ENCODE measurements at places on chromosomes 2 and 18.

GRCh38 chr18:35782926-35783325, 189.6 kb upstream of the RMP24 start:
- DNase-seq = no peak

DNA sequence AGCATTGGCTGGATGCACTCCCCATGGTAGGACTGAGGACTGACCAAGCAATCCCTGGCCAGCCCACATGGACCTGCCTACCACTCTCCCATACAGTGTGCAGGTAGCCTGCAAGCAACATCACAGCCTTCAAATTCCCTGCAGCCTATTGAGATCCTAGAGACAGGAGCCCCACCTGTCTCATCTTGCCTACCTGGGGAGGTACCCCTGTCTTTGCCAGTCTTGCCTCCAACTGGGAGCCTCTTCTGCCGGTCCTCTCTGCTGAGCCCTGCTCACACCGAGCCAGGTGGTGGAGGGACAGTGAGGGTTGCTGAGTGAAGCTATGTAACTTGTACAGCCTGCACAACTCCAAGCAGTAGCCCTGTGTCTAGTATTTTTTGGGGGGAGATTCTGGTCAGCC, 29.9 kb downstream of the TTC32 start:
- DNase-seq = no peak

GRCh38 chr2:150978053-150978452, 283.6 kb downstream of the RBM43 start:
- DNase-seq = no peak

DNA sequence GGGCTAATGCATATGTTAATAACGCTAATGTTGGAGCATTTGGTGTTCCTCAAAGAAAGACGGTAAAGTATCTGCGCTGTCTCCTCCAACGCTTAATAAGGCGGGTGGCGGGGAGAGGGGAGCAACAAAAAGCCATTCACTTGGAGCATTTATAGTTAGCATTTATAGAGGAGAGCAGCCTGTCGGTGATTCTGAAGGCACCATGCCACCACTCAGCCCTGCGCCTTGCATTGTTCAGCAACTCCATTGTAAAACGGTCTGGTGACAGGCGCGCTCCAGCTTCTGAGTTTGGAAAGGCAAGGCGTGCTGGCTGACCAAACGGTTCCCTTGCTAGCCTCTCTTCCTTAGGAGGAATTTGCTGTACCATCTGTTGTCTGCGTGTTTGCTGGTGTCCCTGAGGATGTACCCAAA, 83.9 kb downstream of the LYPD1 start:
- DNase-seq = no peak

DNA sequence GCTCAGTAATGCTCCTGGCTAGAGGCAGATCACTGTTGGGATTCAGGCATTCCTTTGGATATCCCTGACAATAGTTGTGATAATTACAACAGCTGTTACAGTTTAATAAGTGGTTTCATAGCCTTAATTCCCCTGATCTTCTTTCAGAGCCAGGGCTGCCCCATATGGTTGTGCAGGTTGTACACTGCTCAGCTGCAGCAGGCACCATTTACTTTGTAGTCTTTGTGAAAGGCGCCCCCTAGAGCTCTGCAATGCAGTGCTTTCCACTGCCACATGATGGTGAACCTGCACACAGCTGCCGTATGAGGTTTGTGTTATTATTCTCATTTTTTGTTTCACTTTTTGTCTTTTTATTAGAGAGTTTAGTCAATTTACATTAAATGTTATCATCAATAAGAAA, 239.1 kb downstream of the KCNS3 start:
- DNase-seq = no peak

DNA sequence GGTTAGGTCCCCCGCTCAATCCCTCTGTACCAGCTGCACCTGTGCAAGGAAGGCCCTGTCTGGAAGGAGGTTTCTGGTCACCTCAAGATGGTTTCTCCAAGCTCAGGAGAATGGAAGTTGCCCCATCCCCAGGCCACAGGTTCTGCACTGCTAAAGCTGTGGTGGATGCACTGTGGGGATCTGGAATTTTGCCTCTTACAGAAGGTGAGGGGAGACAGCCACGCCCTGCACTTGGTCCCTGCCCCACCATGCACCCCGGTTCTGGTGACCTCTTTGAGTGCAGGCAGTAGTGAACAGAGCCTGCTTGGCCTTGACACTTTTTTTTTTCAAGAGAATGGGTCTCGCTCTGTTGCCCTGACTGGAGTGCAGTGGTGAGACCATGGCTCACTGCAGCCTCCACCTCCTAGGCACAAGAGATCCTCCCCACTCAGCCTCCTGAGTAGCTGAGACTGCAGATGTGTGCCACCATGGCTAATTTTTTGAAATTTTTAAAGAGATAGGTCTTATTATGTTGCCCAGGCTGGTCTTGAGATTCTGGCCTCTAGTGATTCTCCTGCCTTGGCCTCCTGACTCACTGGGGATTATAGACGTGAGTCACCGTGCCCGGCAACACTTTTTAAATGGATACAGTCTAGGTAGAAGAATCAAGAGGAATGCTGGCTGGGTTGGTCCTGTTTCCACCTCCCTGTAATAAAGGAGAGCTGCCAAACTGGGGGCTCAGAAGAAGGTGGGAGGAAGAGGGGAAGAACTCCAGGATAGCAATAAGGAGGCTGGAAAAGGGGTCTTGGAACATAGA, 5.8 kb upstream of the NT5DC4 start:
- no peak for DNase-seq

DNA sequence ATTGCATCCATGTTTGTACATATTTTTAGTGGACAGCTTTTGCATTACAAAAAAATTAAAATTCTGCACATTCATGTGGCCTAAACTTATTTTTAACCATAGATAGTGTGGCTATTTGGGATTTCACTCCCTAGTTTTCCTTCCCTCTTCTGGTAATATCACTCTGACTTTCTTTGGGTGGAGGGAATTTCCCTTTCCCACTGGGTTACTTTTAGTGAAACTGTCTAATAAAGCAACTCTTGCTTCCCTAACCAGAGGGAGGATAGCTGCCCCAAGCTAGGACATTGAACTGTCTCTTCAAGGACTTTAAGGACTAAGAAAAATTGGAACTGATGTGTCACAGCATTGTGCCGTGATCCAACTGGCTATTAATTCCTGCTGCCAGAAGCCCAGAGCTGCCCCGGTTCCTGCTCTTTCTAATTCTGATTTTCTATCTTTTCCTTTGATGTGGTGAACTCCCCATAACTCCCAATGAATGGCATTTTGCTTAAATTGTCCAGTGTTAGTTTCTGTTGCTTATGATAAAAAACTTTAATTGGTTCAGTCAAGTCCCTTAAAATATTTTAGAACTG, 20.0 kb upstream of the EFR3B start:
- DNase-seq = no peak

DNA sequence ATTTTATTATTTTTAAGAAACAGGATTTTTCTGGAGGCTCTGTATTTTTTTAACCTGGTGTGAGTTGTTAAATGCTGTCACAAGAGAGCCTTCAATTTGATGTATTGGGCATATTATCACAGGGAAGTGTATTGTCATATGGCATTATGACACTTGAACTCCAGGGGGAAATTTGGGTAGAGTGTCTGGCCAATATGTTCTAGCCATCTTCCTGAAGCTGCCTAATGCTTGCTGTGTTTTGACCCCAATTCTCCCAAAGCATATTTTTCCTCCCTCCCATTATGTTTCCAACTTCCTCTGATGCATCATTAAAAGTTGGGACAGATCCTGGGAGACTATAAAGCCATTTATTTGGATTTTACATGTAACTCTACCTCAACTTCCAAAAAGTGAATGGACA, 214.1 kb upstream of the SESTD1 start:
- DNase-seq = no peak

- no peak for DNase-seq
These were observed 313.2 kb upstream of the ZEB2 start for GRCh38 chr2:144833075-144833637.

DNA sequence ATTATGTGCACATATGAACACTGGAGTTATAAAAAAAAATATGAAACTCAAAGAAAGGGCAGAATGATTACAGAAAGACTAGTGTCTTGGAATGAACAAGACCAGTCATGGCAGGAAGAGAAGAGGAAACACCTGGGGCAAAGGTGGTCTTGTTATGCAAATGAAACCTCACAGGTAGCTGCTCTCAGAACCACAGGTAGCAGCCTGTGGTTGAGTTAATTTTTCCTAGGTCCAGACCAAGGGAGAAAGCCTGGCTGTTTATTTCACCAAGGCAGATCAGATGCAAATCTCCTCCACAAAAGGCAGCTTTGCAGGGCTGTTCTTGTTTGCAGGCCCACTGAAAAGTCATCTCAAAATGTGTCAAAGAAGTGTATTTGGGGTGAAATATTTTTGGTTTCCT, 785.8 kb downstream of the RNF144A start:
- no peak for DNase-seq

DNA sequence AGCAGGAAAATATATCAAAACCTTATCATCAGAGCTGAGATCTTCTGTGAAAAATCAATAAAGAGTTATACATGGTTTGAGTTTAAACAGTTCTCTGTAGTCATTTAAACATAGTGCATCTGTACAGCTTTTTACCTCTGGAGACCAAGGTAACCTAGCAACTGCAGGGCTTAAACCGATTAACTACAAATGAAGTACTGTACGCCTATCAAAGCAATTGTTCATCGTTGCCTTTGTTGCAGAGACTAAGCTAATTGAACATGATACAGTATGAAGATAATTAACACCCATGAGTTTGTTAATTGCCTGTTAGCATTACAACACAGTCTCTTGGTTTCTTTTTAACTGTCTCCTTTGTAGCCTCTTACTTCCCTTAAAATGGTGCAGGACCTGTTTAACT, 147.9 kb downstream of the LNPK start:
- no peak for DNase-seq

DNA sequence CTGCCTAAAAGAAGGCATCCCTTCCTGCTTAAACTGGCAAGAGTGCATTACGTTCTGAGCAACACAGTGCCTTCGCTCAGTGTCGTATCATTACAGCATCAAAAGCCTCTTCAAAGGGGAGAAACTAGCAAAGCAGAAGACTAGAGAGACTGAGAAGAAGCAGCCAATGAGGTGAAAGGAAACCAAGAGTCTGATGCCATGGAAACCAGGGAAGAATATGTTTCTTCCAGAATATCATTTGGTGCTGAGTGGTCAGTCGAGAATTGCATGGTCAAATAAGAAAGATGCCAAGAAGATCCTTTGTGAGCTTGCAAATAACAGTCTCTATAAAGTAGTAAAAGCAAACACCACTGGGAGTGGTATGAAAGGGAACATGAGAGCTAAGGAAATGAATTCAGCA, 312.1 kb upstream of the CHST9 start:
- no peak for DNase-seq

DNA sequence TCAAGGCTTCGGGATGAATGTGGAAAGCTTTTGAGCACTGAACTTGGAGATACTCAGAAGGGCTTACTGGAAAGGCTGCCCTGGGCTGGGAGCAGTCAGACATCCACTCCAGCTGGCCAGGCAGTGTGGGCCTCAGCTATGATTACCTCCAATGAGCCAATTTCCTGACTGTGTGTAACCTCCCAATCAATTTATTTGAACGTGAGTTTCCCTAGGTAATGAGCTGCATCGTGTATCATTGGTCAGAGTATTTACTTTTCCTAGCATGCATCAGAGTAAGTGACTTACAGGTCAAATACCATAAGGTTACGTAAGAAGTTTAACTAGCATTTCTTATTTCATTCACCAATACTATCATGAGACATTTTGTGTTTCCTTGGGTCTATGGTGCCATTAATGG, 11.0 kb upstream of the CTAGE1 start:
- DNase-seq = no peak

- no peak for DNase-seq
These were observed 450.7 kb upstream of the SLC14A2 start for GRCh38 chr18:45164551-45164950.

- no peak for DNase-seq
These were observed 17.3 kb upstream of the GTF2A1L start for GRCh38 chr2:48600204-48600813.

DNA sequence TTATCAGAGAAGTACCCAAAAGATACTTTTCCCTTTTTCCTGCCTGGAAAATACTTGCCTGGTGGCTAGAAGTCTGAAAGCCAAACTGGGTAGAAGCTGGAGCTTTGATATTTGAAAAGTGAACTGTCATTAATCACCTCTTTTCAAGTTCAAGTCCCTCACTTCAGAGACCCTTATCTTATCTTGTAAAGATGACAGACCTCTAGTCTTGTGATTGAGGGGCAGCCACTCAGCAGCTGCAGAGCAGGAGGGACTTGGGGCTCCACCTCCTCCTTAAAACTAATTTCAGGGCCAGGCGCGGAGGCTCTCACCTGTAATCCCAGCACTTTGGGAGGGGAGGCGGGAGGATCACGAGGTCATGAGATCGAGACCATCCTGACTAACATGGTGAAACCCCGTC, 64.2 kb upstream of the CDCA7 start:
- DNase-seq = no peak

- DNase-seq = no peak
These were observed 333.3 kb downstream of the SLC8A1 start for GRCh38 chr2:40118622-40119021.

GRCh38 chr2:55585451-55586080, 31.9 kb downstream of the PPP4R3B start:
- no peak for DNase-seq

DNA sequence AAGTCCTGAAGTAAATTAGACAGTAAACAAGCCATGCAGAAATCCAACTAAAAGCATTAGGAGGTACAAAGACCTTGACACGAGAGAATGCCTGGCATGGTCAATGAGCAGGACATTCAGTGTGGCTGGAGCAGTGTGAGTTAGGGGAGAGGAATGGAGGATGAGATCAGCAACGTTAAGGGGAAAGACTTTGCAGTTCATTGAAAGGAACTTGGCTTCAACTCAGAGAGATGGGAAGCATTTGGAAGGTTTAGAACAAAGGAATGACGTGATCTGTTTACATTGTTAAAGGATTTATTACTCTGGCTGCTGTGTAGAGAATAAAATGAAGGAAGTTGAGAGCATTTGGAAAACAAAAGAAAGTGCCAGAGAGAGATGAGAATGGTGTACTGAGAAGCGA, 621.3 kb downstream of the XIRP2 start:
- no peak for DNase-seq

DNA sequence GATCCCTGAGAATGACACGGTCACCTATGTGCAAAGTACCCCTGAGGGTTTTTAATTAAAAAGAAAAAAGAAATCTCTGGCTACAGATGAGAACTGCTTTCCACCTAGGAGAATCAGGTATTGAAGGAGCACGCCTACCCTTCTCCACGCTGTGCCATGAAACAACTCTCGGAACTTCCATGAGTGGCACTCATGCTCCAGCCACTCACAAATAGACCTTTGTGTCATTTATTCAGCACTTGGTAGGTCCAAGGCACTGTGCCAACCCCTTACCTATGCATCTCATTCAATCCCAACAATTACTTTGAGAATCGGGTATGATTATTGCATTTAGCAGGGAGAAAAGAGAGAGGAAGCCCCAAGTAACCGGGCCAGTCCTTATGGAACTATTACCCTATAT, 44.9 kb upstream of the TTC39C start:
- no peak for DNase-seq

DNA sequence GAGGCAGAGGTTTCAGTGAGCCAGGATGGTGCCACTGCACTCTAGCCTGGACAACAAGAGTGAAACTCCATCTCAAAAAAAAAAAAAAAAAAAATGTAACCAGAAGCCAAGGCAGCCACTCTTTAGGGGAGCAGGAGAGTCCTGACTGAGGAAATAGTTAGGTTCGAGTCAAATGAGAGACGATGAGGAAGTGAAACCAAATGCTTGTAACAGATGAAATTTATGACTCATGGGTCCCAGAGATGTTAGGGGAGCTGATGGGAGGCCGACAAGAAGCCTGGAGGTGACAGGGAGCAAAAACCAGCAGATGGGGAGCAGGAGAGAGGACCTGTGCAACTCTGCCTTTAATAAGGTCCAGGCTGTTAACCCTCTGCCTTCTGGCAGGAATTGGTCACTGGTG, 756.1 kb upstream of the DDX18 start:
- DNase-seq = no peak

GRCh38 chr18:42305869-42306593, 351.0 kb downstream of the PIK3C3 start:
- no peak for DNase-seq
